MG63 (cell line): ENCODE measurements at places on chromosomes 5 and 9.

GRCh38 chr5:120016717-120017382 is 387.5 kb downstream of the FAM170A start:
- no peak for DNase-seq

- no peak for DNase-seq
These were observed 831.5 kb downstream of the MAT2B start for GRCh38 chr5:164336906-164337305.

GRCh38 chr9:70924380-70924779 is 197.0 kb downstream of the TRPM3 start:
- DNase-seq, result no peak

DNA sequence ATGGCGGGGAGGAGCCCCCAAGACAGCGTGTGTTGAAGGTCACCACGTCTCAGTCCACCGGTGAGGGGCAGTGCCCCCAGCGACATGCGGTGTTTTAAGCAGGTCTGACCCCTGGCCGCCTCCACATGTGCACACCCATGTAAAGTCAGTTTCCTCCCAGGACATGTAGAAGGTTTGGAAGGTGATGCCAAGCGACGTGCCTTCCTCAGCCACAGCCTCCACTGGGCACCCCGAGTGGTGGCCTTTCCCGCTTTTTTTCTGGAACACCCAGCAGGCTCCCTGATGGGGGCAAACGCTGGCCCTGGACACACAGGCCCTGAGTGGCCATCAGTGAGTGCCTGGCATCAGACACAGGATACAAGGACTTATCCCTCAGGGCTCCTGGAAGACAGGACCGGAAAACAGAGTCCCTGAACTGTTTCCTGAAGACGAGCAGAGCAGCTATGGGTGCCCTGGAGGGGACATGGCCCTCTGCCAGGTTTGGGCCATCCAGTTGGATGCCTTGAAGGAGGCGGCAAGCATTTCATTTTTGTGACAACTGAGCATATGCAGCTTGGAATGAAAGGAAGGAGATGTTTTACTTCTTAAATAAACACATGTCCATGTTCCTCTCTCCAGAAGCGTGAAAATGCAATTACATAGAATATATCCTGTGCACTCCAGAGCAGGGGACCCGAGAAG is 275.8 kb upstream of the IRX2 start:
- DNase-seq, result no peak

DNA sequence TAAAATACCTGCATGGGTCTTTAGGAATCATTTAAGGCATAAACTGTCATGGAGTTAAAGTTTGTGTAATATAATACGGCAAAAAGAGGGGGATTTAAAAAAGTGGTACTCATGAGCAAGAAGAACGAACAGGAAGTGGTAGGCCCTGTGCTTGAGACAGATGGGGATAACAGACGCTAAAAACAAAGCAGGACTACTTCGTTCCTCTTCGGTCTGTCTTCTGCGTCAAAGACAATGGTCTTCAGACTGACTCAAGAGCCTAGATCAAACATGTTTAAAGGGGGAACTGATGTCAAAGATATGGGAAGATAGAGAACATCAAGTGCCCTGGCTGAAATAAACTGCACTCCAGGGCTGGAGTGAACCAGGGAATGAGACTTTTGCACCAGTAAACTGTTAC is 59.8 kb upstream of the RFX3 start:
- no peak for DNase-seq

- peak; percentile 42 for DNase-seq
These were observed 19.1 kb upstream of the EDIL3 start for GRCh38 chr5:84403773-84404172.

DNA sequence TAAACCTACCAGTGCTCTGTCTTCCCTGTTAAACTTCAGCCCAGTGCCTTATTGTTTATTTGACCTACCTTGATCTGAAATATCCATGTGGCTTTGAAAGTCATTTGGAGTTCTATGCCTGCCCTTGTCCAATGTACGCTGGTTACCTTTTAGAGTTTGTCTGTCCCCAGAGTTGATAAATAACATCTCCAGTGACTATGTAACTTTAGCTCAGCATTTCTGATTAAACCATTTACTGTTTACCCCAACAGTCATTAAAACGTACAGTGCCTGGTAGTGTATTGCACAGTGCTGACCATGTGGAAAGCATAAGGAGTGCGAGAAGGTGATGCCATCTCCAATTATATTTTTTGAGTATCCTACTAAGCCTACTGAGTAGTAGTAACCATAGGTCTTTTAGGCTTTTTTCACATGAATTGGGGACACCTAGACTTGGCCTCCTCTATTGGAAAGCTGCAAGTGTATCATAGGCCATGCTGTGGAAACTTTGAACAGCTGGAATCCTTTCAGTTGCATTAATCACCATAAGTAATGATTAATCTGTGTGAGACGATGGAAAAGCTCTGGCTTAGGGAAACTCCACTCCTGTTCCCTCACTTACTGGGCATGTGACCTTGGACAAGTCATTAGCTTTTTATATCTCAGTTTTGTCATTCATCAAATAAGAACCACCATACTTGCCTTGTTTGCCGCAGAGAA is 93.5 kb downstream of the MAST4 start:
- no peak for DNase-seq

DNA sequence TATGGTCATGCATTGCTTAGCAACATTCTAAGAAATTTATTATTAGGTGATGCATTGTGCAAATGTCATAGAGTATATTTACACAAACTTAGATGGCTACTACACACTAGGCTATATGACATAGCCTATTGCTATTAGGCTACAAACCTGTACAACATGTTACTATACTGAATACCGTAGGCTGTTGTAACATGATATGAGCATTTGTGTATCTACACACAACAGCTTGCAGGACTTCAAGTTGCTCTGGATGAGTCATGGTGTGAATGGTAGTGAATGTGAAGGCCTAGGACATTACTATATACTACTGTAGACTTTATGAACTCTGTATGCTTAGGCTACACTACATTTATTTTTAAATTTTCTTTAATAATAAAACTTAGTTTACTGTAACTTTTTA is 107.2 kb upstream of the MAMDC2 start:
- DNase-seq, result no peak

GRCh38 chr5:1161833-1162229 is 39.6 kb upstream of the SLC6A19 start:
- peak; percentile 78 for DNase-seq

GRCh38 chr5:116404016-116404415 is 170.6 kb downstream of the SEMA6A start:
- DNase-seq, result no peak

DNA sequence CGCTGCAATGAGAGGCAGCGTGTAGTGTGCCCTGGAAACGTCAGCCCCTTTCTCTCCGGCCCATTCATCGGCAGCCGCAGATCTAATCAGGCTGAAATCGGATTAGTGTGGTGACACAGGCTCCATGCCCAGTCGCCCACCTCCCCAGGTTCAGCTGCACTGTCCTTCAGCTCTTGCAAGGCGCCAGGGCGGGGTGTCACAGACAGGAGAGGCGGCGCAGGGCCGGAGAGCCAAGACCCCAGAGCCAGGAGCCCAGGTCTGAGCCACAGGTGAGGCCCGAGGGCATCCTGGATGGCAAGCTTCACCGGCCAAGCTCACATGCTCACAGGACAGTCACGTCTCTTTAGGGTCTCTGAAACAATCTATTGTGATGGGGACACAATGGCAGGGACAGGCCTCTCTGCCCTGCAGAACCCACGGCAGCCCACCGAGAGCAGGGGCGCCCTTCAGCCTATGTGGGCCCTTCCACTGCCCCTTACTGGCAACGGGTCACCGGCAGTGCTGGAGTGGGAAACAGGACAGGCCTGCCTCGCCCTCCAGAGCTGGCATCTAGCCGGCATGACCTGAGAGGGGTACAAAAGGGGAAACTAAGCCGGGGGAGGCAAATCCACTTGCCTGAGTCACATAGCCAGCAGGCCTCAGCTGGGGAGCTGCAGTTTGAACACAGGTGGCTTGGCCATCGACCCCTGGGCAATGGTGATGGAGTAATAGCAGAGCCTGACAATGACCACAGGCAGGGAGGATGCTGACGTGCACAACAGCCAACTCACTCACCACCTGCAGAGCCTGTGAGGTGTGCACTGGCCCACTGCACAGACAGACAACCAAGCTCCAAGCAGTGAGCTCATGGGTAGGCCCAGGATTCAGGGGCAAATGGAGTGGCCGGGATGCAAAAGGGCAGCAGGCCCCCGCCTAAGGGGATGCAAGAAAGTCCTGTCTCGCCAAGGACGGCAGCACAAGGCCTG is 48.1 kb downstream of the VAV2 start:
- no peak for DNase-seq

DNA sequence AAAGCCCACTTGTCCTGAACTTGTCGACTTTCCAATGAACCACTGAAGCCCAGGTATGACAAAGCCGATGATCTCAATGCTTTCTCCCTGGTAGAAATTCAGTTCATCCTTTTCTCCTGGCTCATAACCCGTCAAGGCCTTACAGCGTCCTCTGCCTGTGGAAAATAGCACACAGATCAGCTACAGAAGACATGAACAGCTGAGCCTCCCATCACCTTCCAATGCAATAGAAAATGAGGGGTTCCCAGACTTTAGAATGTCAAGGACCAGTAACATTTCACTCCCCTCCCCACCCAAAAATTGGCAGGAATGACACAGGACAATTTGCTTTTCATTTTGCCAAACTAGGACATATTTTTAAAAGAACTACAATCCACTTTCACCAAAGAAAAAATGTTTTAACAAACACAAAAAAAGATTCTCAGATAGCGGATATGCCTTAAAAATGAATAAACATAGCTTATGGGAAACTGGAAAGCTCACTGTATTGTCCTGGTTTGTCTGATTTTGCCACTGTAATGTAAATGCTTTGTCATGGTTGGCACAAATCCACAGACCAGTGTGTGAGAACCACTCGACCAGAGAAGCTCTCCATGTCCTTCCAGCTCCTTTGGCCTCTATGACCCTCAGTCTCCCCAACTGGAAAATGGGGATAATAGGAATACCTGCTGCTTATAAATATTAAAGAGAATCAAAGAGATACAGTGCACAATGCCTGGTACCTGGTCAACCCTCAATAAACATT is 24.4 kb downstream of the SH3TC2 start:
- DNase-seq, result no peak

DNA sequence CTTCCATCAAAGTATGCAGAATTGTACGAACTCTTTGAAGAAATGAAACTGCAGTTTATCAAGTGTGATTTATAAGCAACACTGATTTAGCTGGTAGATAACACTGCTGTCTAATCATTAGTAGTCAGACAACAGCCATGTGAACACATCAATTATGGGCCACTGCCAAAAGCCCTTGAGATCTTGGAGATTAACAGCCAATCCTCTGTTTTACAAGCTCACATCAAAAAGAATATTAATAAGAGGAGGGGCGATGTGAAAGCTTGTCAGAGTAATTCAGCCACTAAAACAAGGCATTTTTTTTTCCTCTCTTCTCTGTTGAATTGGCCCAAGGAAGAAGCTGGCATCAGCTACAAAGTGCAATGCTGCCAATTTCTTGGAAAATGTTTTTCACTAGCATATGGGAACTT is 28.1 kb downstream of the ZNF608 start:
- DNase-seq, result peak; percentile 39

DNA sequence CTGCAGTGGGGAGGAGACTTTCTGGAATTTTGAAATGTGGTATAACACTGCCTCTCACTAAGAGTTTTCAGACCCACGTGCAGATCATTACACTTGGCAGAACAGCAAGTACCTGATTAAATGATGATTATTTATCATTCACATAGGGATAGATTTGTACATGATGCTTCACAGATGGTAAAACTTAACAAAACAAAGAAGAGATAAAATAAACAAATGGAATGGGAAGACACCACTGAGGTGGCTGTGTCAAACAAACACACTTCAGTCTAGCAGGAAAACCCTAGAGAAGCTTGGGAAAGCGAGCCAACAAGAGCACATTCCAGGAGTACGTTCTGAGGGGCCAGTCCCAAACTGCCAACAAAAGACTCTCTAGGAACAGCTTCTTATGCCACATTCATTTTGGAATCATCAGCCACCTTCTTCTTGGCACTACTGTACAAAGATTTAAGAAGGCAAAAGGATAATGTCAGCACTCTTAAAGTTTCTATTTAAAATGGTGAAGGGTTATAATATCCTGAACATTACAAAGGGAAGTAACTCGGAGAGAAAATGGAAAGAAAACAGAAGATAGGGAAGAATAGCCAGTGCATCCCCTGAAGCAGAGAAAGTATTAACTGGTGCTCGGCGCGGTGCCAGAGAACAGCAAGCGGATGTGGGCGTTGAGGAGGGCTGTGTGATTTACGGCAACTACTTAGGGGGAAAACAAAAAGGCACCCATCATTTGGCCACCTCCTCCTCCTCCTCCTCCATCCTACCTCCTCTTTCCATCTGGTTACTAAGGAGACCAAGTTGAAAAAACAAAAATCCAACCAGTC is 1.6 kb downstream of the MED27 start:
- no peak for DNase-seq

DNA sequence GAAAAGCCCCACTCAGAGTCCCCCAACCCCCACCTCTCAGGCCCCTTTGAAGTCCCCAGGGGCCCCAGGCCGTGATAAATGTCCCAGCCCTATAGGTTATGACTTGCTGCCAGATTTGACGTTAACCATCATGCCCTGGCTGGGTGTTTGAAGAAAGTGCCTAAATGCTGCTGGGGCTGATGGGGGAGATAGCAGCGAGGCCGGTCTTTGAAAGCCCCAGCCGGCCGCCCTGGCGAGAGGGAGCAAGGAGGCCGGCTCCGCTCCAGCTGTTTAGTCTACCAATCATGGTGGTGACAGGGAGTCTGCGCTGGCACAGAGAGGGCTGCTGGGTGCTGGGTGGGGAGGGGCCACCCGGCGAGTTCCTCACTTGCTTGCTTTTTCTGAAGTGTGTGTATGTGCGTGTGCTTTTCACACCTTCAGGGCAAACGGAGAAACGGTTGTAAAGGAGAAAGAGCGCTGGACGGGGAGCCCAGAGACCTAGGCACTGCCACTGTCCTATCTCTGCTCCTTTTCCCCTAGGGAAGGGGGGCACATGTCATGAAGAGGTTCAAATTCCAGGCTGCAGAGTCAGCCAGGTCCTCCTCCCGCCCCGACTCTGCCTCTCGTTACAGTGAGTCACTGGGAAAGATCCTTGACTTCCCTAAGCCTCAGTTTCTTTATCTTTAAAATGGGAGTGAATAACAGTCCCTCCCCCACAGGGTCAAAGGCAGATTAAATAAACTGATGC is 126.1 kb upstream of the HAND1 start:
- no peak for DNase-seq

GRCh38 chr9:75422944-75423522 is 334.7 kb downstream of the OSTF1 start:
- no peak for DNase-seq
